ENCODE measurements at places on chromosomes 2 and 18. TPM values are rescaled to one million over a fixed set of nuclear protein-coding genes. Genes with fewer than 3 reads are reported as not detected.

- no peak for DNase-seq
Observed at GRCh38 chr2:44932564-44933392, 8.7 kb upstream of the SIX3 start.

DNA sequence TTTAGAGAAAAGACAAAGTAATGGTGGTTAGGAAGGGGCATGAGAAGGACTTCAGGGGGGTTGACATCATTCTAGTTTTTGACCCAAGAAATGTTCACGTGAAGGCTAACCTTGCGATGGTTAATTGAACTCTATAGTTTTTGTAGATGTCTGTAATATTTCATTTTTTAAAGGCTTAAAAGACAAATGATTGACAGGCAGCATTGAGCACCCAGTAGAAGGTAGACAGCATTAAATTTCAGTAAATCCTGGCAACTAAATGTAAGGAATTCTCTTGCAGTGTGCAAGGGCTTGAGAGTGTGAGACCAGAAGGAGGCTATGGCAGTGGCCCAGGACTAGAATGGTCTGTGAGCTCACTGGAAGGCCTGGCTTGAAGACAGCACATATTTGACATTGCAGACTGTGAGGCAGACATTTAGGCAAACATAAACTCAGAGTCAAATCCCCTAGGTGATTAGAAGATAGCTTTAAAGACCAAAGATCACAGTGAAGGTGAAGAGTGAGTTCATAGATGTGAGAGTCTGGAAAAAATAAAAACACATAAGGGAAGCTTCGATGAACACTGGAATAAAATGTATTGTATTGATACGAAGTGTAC is 100.1 kb upstream of the MAP4K4 start:
- no peak for DNase-seq

E2F6 gene
- 20.0 TPM for polyA plus RNA-seq

KCNIP3 gene
- polyA plus RNA-seq: 25.4 TPM

GRCh38 chr2:71951083-71951468 is 196.6 kb downstream of the CYP26B1 start:
- no peak for DNase-seq

DNA sequence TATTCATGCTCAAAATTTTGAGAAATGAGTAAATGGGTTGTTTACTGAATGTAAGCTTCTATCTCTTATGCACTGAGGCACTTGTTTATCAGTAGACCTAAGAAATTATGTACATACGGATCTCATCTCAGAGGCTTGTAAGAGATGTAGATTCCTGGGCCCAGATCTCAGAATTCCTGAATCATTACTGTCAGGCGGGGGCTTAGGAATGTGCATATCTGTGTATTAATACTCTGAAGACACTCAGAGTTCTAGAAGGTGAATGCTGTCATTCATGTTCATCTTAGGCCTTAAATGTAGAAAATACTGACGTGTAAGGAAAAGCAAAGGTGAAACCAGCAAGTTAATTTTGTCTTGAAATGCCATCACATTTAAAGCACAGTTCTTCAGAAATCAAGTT is 169.6 kb downstream of the FMNL2 start:
- DNase-seq: no peak

CDH20 gene
- polyA plus RNA-seq: 42.9 TPM

DNA sequence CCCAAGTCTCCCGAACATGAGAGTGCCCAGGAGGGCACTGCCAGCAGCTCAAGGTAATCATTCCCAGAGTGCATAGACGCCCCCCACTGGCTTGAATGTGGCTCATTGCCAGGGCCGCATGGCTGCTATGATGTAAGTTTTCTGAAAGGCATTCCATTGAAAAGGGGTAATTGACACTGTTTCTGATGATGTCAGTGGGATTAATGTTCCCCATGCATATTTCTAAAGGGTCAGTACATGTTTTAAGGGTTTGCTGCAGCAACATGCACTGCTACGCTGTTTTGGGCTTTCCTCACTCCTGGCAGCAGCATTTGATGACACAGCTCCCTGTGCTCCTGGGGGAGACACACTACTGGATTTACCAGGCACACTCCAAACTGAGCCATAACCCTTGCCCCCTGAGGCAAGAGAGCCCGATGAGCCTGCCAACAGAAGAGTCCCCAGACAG is 36.7 kb downstream of the KIAA2012 start:
- no peak for DNase-seq

DNA sequence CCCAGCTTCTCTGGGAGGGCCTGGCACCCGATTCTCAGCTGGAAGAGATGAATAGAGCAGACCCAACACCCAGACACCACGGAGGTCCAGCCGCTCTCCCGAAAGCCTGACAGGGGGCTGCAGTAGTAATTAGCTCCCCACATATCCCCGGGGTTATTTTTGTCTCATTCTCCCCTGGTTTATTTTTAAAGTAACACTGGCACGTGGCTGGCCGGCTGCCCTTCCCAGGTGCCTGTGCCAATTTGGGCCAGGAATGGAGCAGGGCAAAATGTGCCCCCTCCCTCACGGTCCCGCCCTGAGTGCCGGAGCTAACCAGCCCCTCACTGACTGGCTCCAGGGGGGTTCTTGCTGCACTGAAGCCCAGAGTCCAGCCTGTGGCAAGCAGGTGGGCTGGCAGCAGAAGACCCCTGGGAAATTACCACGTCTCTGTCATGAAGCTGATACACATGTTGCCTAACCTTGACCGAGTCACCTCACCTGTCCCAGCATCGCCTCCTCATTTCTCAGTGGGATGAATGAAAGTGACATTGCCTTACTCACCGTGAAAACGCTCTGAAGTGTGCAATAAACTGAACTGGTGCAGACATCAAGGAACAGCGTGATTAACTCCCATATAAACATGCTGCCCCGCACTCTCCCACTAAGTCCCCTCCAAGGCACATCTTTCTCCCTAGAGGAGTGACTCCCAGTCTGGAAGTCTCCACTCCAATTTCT is 18.4 kb downstream of the KCNK3 start:
- DNase-seq: no peak

CAVIN2 gene
- polyA plus RNA-seq: 10.1 TPM

RPIA gene
- 16.9 TPM for polyA plus RNA-seq

DNA sequence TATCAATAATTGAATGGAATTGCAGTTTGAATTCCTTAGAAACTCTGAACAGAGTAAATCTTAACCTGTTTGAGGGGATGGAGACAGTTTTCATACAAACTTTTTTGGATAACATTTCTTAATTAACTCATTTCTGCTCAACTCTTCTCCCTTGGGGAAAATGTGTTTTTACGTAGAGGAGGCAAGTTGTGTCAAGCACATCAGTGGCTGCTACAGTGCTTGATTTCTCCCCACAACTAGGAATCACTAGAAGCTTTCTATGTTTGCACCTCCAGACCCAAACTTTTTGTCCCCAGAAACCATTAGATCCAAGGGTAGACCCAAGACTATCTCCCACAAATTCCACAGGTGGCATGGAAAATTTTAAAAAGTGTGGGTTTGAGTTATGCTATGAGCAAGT is 658.9 kb upstream of the FSHR start:
- no peak for DNase-seq

DNA sequence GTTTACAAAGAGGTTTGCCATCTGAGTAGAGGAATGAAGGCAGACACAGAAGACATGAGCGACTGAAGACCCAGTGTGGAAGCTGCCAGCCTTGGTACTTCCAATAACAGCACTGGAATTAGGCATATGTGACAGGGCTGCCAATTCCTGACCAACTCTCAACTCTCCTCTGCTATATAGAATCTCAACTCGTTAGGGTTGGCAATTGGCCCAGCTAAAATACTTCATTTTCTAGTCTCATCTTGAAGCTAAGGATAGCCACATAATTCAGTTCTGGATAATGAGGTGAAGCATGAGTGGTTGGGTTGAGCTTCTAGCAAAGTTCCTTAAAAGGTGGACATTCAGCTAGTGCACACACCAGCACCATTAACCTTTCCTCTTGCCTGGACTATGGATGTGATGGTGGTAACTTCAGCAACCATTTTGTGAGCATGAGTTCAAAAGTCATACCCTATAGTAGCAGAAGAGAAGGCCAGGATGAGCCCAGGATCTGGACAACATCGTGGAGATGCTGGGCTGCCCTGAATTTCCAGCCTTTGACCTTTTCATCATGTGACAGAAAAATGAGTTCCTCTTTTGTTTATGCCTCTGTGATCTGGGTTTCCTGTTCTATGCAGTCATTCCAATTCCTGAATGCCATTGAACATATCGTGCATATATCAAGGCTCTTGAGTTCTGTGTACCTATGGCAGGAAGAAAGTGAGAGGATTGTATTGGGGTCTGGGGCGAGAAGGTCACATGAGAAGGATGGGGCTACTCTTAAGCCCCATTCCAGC is 68.1 kb upstream of the HAAO start:
- no peak for DNase-seq

- DNase-seq: no peak
Observed at GRCh38 chr2:105777506-105778055, 32.9 kb downstream of the NCK2 start.

DNA sequence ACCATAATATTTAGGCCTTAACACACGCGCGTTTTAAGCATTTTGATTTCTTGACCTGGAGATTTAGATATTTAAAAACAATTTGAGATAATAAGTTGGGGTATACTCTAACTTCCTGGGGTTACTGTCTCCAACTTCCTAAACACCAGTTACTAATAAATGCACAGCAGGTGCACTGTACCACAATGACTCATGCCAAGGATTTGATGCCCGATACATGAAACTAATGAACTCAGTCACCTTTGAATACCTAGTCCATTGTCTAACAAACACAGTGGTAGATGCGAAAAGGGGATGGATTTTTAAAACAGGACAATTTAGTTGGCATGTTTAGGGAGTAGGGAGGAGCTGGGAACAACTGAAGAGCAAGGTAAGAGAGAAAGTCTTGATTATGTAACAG is 21.2 kb downstream of the CABYR start:
- DNase-seq: no peak

DNA sequence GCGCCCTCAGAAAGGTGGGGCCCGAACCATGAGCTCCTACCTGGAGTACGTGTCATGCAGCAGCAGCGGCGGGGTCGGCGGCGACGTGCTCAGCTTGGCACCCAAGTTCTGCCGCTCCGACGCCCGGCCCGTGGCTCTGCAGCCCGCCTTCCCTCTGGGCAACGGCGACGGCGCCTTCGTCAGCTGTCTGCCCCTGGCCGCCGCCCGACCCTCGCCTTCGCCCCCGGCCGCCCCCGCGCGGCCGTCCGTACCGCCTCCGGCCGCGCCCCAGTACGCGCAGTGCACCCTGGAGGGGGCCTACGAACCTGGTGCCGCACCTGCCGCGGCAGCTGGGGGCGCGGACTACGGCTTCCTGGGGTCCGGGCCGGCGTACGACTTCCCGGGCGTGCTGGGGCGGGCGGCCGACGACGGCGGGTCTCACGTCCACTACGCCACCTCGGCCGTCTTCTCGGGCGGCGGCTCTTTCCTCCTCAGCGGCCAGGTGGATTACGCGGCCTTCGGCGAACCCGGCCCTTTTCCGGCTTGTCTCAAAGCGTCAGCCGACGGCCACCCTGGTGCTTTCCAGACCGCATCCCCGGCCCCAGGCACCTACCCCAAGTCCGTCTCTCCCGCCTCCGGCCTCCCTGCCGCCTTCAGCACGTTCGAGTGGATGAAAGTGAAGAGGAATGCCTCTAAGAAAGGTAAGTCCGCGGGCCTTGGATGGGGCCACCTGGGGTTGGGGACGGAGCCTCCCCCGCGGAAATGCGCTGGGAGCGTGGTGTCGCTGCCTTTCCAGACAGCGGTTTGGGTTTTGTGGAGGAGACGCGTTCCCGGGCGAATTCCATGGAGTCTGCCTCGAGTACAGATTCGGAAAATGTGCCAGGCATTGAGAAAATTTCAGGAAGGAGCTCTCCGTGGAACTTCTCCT is 559 bp downstream of the HOXD1 start:
- DNase-seq: no peak

DIPK1C gene
- polyA plus RNA-seq: 47.4 TPM

GRCh38 chr18:23977719-23978483 is 36.7 kb upstream of the TTC39C start:
- DNase-seq: no peak

- no peak for DNase-seq
Observed at GRCh38 chr2:105175231-105175630, 66.3 kb upstream of the GPR45 start.

- peak; percentile 51 for DNase-seq
Observed at GRCh38 chr2:72924353-72925240, 7.3 kb downstream of the EMX1 start.

KRTCAP3 gene
- 5.2 TPM for polyA plus RNA-seq

GRCh38 chr2:21818212-21818795 is 694.5 kb downstream of the TDRD15 start:
- DNase-seq: no peak

DNA sequence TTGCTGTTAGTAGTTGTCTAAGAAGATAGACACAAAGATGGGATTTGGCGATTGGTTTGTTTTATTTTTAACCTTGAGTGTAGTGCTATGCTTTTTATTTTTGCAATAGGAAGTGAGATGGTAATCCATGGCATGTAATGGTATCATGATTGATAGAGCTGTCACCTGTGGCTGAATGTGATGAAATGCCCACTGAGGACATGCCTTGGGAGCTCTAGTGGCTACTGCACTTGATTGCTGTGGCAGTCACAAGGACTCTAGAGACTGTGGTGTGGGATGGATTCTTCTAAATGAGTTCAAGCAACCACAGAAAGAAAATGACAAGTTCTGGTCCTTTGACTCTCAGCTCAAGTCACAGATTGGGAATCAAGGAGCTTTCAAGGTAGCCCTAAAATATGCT is 139.4 kb downstream of the CYRIA start:
- DNase-seq: no peak

GRCh38 chr2:12501469-12502158 is 215.1 kb upstream of the TRIB2 start:
- DNase-seq: no peak

GRCh38 chr2:217650716-217651360 is 352.0 kb downstream of the TNS1 start:
- DNase-seq: no peak

GRCh38 chr2:19541884-19542283 is 183.5 kb upstream of the OSR1 start:
- DNase-seq: no peak

CCDC74B gene
- 20.2 TPM for polyA plus RNA-seq

TCF4 gene
- 57.1 TPM for polyA plus RNA-seq

MOCOS gene
- polyA plus RNA-seq: 1.1 TPM

GRCh38 chr2:218406949-218407618 is 7.4 kb downstream of the CTDSP1 start:
- DNase-seq: no peak
